Mesothelial cell of epicardium (in vitro differentiated cells): ENCODE measurements at places on chromosomes 6 and 20. TPM values are rescaled to one million over a fixed set of nuclear protein-coding genes. Genes with fewer than 3 reads are reported as not detected.

Gene VSTM2L
- total RNA-seq = 30.9 to 35.9 TPM (median 31.9 TPM) in 3 replicates

Gene SDC4
- 44.3 to 46.7 TPM (median 46.7 TPM) in 3 replicates for total RNA-seq

Gene POPDC3
- total RNA-seq = 10.1 to 11.1 TPM (median 10.4 TPM) in 3 replicates

DNA sequence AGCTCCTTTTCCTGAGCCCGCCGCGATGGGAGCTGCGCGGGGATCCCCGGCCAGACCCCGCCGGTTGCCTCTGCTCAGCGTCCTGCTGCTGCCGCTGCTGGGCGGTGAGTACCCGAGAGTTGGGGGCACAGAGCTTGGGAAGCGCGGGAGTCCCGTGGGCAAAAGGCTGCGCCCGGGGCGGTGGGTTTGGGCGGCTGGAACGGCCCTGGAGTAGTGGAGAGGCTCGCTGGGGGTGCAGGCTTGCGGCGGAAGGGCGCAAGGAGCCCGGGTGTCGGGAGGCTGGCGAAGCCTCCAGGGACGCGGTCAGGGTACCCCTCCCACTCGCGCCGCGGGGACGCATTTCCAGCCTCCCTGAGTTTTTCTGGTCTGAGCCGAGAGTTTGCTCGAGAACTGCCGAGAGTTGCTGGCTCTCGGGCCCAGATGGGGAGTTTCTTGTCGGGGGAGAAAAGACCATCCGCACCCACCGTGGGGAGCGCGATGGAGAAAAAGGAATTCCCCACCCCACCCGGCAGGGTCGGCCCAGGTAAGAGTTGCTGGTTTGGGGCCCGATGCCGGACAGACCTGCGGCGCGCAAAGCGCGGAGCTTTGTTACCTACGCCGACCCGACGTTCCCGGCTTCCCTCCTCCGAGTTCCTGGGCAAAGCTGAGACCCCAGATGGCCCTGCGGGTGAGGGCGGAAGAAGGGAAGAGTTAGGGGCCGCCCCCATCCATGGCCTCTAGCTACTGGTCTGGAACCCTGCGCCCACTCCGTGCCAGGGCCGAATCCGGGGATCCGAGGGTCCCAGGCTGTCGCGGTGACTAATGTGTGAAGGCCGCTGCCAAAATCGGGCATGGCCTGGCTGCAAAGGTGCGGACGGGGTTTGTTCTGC lies 584 bp downstream of the PTK7 start:
- peak overlapping the region; percentile 86 for H3K4me3 ChIP-seq
- H3K4me1 ChIP-seq = peaks cover 42% of the 10 kb centered on the region
- peak overlapping the region; percentile 54 for H3K27ac ChIP-seq
- H3K36me3 ChIP-seq = peaks cover 17% of the 10 kb centered on the region
- H3K27me3 ChIP-seq = no peaks in the 10 kb centered on the region
- DNase-seq = peak; percentile 70

Gene HLA-DRB5
- 0.77 to 1.2 TPM (median 0.87 TPM) in 3 replicates for total RNA-seq

GRCh38 chr6:116191881-116192280 lies 62.0 kb downstream of the TSPYL4 start:
- H3K27ac ChIP-seq = no peak overlapping the region
- no peaks in the 10 kb centered on the region for H3K27me3 ChIP-seq
- no peak for DNase-seq
- H3K36me3 ChIP-seq = peaks cover 3% of the 10 kb centered on the region

- H3K4me3 ChIP-seq = no peak overlapping the region
- no peaks in the 10 kb centered on the region for H3K27me3 ChIP-seq
Observed at GRCh38 chr6:35948725-35949124, 27.8 kb upstream of the SRPK1 start.

GRCh38 chr6:96743496-96743895 lies 93.8 kb downstream of the GPR63 start:
- H3K36me3 ChIP-seq = no peaks in the 10 kb centered on the region
- DNase-seq = no peak
- H3K27ac ChIP-seq = no peak overlapping the region
- peaks cover 6% of the 10 kb centered on the region for H3K4me1 ChIP-seq
- H3K4me3 ChIP-seq = no peak overlapping the region

DNA sequence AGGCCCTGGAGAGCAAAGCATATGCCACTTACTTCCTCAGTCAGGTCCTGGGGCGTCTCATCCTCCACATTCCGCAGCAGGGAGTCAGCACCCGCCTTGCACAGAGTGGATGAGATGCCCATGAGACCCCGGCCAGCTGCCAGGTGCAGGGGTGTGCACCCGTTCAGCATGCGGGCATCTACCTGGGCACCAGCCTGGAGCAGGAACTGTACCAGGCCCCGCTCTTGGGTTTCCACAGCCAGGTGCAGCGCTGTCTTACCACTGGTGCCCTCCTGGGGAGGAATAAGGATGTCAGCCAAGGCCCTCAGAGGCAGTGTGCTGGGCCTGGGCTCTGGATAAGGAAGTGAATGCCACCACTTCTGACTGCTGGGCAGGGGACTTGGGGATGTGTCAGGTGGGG lies 2.7 kb upstream of the SLC35B2 start:
- no peak overlapping the region for H3K27ac ChIP-seq
- no peaks in the 10 kb centered on the region for H3K36me3 ChIP-seq
- no peak overlapping the region for H3K4me3 ChIP-seq
- peaks cover 47% of the 10 kb centered on the region for H3K4me1 ChIP-seq
- no peak for DNase-seq

DNA sequence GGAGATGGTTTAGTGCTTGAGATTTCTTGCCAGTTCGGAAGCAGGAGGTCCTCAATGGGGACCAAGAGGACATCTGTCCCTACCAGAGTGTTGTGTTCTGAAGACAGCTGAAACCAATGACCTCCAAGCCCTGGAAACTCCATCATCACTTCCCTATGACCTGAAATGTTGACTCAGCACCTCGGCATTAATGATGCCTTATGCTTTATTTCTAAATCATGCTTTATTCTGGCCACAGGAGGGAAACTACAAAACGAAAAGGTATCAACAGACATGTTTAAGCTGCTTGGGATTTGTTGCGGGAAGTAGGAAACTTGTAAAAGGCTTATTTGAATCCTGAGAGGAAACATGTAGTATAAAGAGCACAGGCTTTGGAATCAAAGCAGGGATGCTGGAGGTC lies 389.1 kb upstream of the CHD6 start:
- H3K27ac ChIP-seq = no peak overlapping the region
- no peak for DNase-seq
- no peak overlapping the region for H3K4me3 ChIP-seq
- H3K36me3 ChIP-seq = no peaks in the 10 kb centered on the region
- no peaks in the 10 kb centered on the region for H3K4me1 ChIP-seq

GRCh38 chr20:40941133-40941610 lies 87.5 kb upstream of the TOP1 start:
- H3K4me1 ChIP-seq = peaks cover 11% of the 10 kb centered on the region
- no peak overlapping the region for H3K4me3 ChIP-seq
- no peaks in the 10 kb centered on the region for H3K36me3 ChIP-seq
- H3K27ac ChIP-seq = no peak overlapping the region

Gene SASH1
- total RNA-seq = 24.0 to 30.2 TPM (median 28.7 TPM) in 3 replicates

DNA sequence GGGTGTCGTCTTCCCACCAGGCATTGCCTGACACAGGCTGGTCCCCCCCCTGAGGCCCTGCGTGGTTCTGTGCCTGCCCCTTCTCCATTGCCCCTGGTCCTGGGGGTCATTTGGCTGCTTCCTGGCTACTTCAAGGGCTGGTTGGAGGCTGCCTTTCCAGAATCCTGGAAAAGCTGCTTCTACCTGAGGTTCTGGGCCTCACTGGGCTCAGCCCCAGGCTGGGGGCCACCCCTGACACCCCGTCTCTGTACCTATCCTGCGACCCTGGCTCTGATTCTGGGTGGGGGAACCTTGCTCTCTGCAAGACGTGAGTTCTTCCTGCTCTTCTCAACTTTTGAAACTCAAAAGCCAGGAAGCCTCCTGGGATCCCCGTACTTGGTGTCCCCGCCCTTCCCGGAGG lies 149.3 kb upstream of the PTPN1 start:
- peaks cover 17% of the 10 kb centered on the region for H3K4me1 ChIP-seq
- H3K27me3 ChIP-seq = no peaks in the 10 kb centered on the region
- DNase-seq = no peak
